ENCODE measurements at places on chromosomes 7 and 10.

- DNase-seq = no peak
These were observed 175.8 kb upstream of the KAT6B start for GRCh38 chr10:74650613-74651012.

DNA sequence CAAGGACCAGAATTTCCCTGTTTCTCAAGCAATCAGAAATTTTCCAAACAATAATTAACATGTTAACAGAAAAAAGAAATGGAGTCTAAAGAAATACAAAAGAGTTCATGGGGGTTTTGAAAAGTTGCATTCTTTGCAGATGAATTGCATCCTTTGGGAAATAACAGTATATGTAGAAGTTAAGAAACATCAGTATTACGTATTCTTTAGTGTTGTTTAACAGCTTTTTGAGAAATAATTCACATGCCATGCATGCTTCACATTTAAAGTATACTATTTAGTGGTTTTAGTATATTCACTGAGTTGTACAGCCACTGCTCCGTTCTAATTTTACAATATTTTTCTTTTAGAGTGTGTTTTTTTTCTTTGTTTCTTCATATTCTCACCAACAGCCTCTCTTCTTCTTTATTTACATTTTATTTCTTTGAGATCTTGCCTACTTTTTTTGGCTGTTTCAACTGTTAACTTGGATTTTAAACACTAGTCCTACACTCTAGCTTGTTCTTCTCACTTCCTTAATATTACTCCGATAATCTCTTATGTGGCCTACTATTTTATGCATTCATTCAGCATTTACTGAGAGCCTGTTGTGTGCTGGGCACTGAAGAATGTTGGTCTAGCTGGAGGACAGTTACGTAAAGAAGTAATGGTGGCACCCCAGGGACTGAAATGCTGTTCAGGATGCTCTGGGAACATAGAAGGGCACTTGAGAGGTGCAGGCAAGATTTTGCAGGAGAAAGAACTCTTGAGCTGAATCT is 330.1 kb downstream of the EXOC4 start:
- no peak for DNase-seq

- DNase-seq = no peak
These were observed 19.4 kb upstream of the MINDY3 start for GRCh38 chr10:15879663-15880062.

GRCh38 chr7:30968747-30969603 is 5.2 kb downstream of the GHRHR start:
- DNase-seq = no peak

DNA sequence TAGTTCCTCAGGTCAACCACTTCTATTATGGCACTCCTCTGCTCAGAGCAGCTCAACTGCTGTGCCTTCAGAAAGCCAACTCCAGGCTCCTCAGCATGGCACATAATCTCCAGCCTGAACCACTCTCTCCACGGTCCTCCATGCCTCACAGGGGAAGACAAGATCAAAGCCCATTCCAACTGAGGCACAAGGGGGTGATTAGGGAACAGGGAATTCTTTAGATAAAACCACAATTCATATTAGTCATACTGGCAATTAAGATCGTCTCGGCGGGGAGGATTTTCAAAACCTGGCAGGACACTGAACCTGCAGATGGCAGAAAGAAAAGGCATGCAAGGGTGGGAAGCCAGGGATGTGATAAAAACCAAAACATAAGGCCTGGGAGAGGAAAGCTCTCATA is 361.6 kb downstream of the FGFR2 start:
- DNase-seq = no peak

- DNase-seq = no peak
These were observed 7.9 kb downstream of the RET start for GRCh38 chr10:43084812-43085211.

GRCh38 chr7:6316226-6316625 is 43.8 kb upstream of the CYTH3 start:
- DNase-seq = no peak

DNA sequence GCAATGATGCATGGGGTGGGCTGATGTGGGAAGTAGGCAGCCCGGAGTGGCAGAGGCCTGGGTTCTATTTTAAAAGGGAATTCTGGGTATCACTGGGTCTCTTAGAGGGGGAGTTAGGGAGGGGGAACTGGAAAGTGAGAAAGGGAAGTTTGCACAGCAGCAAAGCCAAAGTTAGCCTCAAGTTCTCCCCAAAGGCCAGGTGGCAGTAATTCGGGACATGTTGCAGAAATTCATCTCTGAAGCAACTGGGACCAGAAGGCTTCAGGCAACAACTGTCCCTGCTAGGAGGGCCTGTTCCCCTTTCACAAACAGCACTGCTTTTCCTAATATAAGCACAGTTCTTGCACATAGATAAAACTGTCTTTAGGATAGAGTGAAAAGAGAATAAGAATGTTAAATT is 67.4 kb downstream of the NOD1 start:
- DNase-seq = no peak

DNA sequence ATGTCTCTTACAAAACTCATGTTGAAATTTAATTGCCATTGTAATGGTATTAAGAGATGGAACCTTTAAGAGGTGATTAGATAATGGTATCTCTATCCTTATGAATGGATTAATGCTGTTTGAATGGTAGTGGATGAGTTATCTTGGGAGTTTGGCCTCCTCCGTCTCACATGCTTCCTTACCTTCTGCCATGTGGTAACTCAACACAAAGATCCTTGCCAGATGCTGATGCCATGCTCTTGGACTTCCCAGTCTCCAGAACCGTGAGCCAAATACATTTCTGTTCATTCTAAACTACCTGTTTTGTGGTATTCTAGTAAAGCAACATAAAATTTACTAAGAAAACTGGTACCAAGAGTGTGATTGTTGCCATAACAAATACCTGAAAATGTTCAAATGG is 23.2 kb downstream of the PTEN start:
- DNase-seq = no peak

- DNase-seq = no peak
These were observed 528.9 kb downstream of the CNTNAP2 start for GRCh38 chr7:146645383-146645976.

- DNase-seq = no peak
These were observed 290.0 kb upstream of the SEMA3A start for GRCh38 chr7:84484502-84485079.

GRCh38 chr10:126421756-126422256 is 33.5 kb upstream of the ADAM12 start:
- no peak for DNase-seq

GRCh38 chr7:20417260-20417659 is 86.6 kb downstream of the ITGB8 start:
- DNase-seq = no peak

DNA sequence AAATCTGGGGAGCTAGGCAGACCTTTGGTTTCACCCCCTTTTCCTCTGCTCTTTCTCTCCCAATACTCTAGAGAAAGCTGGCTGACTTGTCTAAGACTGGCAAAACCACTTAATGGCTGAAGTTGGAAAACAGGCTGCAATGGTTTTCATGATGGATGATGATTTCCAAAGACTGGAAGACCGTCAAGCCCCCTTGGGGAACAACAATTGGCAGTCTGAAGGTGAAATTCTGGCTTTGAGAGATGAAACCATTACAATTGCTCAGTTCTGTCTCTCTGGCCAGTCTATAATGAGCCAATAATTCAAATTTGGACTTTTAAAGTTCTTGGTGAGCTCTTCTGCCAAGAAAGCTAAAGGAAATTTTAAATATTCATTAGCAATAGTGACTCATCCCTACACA is 680.5 kb downstream of the PARD3 start:
- no peak for DNase-seq

- DNase-seq = no peak
These were observed 161.8 kb downstream of the TMEM178B start for GRCh38 chr7:141235656-141236055.

- DNase-seq = no peak
These were observed 24.9 kb upstream of the PANK1 start for GRCh38 chr10:89669985-89670384.

GRCh38 chr10:3635697-3636096 is 149.3 kb downstream of the KLF6 start:
- no peak for DNase-seq

GRCh38 chr7:99927536-99927935 is 1.9 kb downstream of the GJC3 start:
- no peak for DNase-seq
